Uterus (tissue), 4 donors: ENCODE measurements at places on chromosomes 13 and 19.
A peak's percentile ranks its signal among the peaks of the same experiment; 100 is the strongest.

DNA sequence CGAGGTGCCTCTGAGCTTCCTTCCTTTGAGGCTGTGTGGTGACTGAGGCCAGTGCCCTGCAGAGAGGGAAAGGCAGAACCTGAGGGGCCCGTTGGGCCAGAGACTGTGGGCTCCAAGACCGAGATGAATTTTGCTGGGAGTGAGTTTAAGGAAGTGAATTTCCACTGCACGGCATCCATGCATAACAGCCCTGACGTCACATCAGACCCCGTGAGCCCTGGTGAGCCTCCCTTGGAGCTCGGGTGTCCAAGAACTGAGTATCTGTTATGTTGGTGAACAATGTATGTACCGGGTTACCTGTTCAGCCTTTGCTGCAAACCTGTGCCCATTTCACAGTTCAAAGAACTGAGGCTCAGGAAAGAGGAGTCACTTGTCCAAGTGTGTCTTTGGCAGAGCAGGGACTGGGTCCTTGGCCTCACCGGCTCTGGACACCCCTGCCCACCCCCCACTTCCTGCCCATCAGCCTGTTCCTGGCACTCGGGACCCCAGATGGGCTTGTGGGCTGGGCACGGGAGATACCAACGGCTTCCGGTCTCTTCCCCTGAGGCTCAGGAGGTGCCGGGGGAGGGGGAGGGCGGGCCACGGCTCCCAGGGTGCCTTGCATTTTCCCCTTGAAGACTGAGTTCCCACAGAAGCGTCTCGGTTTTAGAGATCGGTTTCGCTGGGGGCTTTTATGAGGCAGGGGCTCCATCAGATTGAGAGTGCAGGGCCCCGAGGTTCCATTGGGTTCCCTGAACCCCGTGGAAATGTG, 33.7 kb downstream of the NFILZ start:
- DNase-seq, result no peak

DNA sequence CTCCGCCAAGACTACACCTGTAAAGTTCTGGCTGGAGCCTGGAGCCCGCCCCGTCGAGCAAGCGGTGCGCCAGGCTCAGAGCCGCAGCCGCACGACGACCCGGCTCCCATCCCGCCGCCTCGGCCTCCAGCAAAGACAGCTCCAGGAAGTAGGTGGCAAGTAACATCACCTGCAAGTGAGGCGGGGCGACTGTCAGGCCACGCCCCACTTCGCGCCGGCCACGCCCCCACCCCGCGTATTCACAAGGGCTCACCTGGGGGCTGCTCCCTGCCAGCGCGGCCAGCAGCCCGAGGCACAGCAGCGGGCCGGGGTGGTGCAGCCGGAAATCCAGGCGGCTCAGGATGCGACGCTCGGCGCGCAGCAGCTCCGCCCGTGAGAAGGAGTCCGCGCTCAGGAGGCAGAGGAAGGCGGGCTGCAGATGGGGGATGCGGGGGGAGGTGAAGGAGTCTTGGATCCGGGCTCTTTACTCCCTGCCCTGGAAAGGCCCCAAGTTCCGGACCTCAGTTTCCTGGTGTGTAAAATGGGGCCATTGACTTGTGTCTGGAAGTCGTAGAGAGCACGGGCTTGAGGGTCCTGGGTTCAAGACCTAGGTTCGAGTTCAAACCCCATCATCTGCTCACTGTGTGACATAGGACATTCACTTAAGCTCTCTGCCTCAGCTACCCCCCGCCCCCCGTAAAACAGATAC, 3.2 kb downstream of the CCNP start:
- DNase-seq, result no peak

GRCh38 chr19:17855280-17856152, 4.2 kb upstream of the RPL18A start:
- peak; percentile 87 for DNase-seq

DNA sequence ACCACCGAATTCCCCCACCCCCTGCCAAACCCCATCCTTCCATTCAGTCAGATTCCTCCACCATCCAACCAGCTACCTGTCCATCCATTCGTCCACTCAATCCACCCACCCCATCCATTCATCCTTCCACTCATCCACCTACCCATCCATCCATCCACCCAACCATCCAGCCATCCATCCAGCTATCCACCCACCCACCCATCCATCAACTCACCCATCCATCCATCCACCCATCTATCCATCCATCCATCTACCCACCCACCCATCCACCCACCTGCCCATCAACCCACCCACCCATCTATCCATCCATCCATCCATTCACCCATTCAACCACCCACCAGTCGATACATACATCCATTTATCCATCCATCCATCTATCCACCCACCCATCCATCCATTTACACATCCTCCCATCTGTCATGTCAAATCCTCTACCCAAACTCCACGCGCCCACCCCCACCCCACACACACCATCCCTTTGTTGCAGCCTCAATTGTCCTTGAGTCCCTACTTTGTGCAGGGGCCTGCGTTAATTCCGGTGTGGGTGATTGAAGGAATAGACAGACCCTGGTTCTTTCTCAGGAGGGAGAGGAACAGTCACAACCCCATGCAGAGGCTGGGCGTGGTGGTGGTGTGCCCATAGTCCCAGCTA, 5.3 kb upstream of the SLC5A5 start:
- no peak for DNase-seq

DNA sequence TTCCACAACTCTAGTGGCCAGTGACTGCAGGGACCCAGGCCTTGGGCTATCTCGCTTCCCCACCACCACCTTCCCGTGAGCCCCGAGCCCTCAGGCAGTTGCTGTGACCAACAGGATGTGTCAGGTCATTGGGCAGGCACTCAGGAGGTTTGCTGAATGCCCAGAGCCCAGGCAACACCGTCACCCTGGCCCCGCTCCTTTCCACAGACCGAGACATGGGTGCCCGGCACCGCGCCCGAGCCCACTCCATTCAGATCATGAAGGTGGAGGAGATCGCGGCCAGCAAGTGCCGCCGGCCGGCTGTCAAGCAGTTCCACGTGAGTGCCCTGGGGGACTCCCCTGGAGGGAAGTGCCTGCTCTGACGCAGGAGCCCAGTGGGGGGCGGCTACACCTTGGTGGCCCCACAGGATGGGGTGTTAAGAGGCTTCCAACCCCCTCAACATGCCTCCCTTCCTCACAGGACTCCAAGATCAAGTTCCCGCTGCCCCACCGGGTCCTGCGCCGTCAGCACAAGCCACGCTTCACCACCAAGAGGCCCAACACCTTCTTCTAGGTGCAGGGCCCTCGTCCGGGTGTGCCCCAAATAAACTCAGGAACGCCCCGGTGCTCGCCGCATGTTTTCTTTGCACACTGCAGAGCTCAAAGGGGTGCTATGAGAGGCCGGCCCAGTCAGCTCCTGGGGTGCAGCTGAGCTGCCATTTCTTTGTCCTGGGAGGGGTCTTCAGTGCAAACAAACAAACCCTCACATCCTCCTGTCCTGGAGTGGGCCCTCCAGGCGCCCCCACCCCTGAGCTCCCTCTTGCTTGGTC, 3.2 kb downstream of the RPL18A start:
- no peak for DNase-seq

DNA sequence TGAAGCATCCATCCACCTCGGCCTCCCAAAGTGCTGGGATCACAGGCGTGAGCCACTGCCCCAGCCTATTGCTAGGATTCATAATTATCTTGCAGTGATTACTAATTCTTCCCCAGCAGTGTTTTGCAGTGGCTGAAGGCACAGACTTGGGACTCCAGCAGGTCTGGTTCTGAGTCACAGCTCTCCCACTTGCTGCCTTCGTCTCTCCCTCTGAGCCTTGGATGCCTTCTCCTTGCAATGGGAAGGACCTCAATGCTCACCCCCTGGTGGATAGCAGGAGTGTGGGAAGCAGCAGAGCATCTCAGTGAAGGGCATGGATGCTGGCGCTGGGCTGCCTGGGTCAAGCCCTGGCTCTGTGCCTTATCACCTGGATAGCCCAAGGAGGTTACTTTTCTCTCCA, 37.6 kb upstream of the SHKBP1 start:
- DNase-seq, result no peak

DNA sequence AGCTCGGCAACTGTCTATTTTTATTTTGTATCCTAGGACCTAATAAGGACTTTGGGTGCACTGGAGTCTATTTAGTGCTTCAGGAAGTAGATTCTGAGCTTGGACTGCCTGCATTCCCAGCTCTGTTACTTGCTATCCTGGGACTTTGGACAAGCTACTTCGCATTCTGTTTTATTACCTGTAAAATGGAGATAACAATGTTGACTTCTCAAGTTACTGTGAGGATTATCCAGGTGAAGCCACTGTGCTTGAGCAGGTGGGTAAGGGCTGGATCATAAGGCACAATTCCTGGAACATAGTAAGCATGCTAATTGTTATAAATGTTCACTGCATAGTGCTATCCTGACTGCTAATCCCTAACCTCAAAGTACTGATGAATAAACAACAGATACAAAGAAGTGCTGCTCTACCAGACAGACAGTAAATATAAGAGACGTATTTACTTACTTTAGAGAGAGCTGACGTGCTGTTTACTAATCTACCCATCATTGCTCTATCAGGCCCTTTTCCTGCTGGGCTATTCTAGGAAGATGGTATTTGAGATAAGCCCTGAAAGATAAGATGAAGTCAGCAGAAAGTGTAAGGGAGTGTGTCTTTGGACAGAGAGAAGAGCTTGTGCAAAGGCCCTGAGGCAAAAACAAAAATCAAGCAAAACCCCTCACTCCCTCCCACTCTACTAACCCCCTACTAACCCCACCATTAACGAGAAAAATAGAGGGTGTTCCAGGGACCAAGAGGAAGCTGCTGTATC, 50.8 kb upstream of the FLT1 start:
- DNase-seq, result no peak

- no peak for DNase-seq
Measured at GRCh38 chr13:88246239-88246638, 575.1 kb downstream of the SLITRK5 start.

GRCh38 chr13:30121666-30122065, 185.7 kb downstream of the KATNAL1 start:
- no peak for DNase-seq

DNA sequence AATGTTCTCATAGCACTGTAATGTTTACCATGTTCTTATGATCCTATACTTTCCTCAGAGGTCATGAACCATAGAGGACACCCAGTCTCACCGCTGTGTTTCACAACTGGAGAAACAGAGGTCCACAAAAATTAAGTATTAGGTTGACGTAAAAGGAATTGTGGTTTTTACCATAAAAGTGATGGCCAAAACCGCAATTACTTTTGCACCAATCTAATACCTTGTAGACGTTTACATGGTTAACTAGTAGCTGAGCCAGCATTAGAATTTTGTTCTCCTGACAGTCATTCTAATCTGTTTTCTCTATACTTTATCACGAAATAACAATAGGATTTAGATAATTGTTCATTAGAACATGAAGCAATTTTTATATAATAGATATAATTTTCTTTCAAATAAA, 763.4 kb upstream of the ARGLU1 start:
- DNase-seq, result no peak

- DNase-seq, result no peak
Measured at GRCh38 chr13:26977541-26977940, 194.1 kb downstream of the USP12 start.

GRCh38 chr19:58575183-58576041, 2.3 kb upstream of the MZF1 start:
- peak; percentile 90 for DNase-seq

DNA sequence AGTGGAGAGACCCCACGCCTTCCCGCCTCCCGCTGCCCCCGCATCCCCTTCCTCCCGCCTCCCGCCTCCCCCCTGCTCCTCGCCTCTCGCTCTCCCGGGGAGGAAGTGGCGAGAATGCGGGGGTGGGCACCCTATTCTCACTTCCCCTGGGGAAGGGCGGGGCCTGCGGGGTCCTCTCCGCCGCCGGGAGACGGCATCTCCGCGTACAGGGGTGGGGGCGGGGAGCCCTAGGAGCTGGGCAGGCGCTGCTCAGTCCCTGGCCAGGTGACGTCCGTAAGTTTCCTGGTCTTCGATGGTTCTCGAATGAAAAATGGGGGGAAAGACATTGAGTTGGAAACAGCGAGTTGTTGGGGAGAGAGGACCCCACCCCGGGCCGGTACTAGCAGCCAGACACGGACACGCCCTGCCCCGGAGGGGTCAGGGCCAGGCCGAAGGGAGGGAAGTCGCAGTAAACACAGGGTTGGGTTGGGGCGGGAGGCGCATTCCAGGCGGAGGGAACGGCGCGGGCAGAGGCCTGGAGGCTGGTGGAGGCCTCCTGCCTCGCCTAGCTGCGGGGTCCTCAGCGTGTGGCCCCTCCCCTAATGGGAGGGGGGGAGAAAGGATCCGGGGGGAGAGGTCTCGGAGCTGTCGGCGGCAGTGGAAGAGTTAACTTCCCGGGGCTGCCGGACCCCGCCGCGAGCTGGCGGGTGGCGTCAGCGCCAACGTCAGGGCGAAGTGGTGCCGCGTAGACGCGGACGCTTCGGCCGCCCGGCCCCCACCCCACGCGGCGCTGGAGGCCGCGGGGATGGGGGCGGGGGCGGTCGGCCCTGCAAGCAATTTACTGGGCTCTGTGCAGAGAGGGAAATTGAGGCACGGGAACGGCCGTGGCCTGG, 10.4 kb upstream of the JUND start:
- peak; percentile 96 for DNase-seq

DNA sequence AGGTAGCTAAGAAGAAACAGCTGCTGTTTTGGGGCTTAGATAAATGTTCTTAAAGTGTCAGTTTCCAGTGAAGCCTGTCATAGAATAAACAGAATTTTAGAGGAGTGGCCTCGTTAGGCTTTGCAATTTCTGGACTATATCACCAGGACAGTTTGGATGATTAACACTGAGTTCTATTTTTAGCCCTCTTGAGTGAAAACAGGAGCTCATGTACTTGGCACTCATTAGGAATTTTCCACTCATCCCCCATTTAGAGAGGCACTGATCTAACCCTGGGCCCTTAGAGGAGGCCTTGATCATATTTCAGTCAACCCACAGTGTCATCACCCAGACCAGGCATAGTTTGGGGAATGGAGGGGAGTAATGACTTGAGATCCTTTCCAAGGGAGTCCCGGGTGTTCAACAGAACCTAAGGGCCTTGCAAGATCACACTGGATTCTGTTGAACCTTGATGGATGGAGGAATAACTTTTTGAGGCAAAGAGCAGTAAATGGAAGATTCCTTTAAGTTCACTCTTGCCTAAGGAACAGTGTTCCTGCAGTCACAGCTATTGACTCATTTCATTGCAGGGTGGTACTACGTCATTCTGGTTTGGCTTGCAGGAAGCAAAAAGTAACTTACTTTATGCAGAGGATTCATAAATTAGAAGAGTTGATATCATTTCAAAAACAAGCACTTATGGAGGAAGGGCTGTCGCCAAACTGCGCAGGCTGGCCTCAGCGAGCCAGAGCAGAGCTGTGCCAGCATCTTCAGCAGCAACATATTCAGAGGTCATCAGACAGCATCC, 160.2 kb downstream of the SLC7A1 start:
- DNase-seq, result peak; percentile 51

DNA sequence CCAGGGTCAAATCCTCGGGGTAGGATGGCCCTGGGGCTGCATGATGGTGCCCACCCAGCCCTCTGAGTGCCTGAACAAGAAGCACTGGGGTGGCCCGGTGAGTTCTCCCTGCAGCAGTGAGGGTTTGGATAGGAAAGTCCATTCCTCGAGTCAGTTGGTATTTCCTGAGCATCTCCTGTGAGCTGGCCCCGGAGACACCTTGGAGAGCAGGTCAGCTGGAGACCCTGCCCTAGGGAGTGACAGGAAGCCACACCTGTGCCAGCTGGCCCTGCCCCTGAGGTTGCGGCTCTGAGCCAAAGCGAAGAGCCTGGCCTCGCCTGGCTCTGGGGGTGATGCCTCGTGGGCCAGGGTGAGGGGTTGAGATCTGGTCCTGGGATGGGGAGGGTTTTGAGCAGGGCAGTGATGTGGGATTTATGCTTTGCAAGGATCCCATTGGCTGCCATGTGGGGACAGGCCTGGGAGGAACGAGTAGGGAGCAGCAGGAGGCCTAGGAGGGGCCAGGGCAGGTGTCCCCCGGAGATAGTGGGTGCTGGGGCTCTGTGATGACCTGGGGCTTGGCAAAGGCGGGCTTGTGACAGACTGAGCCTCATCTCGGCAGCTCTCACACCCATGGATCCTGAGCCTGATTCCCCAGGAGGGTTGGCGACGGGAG, 16.0 kb downstream of the CRTC1 start:
- no peak for DNase-seq
